ENCODE measurements at places on chromosomes 6 and 20.

- DNase-seq: no peak
These were observed 399.5 kb downstream of the TFAP2B start for GRCh38 chr6:51218181-51218580.

- DNase-seq: no peak
These were observed at the start of gene ATP9A for GRCh38 chr20:51767867-51768758. ATP9A (minus strand) TSS chr20:51768390; CDS start chr20:51768369, 21 bp downstream.

DNA sequence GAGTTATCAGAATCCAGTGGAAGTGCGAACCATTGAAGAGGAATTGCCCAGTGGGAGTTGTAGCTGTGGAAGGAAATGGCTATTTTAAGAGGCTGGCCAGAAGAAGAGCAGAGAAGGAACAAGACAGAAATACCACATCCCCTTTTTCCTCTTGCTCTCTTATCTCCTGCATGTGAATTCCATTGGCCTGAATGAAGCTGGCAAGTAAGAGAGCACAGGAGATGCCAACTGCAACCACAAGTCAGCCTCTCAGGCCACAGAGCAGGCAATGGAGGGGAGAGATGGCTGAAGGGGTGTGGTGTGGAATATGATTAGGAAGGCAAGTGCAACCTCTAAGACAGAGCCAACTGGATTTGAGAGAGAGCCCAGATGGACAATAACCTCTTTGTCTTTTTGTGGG is 362.7 kb upstream of the IMPG1 start:
- DNase-seq: no peak

DNA sequence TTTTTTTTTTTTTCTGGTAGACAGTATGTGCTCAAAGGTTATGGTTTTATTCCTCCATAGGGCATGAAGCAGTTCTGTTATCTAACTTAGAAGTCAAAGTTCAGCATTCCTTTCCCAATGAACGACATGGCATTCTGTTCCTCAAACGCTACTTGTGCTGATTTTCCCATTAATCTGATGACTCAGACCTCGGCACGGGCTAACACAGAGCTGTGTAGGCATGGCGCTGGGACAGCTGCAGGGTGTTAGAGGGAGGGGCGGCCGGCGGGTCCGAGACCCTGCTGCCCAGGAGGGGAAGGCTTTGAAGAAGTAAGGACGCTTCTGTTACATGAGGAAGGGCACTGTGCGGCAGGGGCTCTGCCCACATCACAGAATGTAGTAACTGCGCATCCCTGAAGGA is 93.6 kb upstream of the AGPAT4 start:
- no peak for DNase-seq

DNA sequence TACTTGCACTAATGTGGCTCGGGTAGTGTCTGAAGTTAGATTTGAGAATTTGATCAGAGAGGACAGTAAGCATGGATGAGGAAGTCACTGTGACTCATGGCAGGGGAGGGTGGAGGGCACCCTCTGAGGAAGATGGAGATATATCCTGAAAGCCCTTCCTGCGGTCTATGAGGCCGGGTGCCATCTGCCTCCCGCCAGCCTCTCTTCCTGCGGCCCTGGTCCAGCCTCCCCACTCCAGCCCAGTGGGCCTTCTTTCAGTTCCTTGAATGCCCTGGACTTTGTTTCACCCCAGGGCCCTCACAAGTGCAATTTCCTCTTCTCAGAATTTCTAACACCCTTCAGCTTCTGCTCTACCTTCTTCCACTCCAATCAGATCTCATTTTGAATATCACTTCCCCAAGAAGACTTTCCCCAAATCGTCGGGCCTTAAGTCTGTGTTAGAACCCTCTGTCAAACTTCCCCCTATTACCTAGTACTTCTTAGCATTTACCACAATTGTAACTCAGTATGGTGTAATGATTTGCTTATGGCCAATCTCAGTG is 20.2 kb upstream of the TNFAIP3 start:
- peak; percentile 33 for DNase-seq

DNA sequence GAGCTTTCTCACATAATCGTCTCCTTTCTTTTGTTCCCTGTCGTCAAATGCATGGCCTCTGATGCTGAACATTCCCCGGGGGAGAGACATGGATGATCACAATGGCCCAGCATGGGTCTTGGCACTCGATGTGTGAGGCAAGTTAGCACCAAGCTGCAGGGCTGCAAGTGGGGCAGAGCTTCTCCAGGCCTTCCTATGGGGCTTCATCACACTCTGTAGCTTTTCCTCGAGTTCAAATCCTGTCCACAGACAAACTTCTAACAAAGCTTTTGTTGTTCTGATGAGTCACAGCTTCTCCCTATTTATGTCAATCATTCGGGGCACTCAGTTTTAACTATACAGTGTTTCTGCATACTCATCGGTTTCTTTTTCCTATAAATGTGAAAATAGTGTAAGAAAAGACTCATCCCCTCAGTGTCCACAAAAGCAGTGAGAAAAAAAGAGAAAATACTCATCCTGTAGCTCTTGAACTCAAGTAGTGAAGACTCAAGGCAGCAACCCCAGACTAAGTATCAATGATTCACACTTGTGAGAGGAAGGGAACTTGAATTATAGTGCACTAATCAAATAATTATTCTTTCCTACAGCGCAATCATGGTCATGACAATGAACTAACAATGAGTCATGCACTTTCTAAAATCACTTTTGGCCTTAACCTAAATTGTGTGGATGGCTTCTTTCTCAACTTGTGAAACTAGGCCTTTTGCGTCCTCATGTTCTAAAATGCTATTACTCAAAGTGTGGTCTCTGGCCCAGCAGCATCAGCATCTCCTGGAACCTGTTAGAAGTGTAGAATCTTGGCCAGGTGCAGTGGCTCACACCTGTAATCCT is 68.4 kb upstream of the NOX3 start:
- no peak for DNase-seq

GRCh38 chr6:63140692-63141318 is 70.5 kb upstream of the FKBP1C start:
- no peak for DNase-seq

- DNase-seq: no peak
These were observed 40.4 kb upstream of the ELMO2 start for GRCh38 chr20:46446851-46447250.

DNA sequence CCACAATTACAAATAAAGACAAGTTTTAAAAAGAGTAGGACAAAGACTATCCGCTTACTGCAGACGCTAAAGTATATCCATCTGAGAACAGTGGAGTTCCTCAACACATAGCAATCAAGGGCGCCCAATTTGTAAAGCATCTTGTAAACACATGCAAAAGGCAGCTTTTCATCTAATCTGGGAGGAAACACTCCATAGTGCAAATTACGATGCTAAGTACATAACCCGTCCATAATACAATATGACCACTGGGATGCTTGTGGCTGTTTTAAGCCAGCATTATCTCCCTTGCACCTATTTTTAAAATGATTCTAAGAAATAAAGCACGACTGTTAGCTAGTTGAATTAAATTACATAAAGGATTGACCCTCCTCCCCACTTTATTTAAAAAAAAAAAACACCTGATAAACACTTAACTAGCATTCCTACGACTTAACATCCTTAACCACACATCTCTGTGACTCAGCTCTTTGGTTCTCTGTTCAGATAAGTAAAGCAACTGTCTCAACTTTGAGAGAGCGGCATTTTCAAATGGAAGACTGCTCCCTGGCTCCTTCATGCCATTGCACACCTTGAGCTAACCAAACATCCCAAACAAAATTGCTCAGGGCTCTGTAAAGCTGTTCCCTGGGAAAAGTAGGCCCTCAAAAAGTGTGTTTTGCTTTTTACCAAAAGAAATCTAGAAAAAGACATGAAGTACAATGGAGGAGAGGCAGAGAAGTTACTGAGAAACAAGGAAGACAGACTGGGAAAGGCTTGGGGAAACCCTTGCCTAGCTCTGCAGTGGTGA is 14.2 kb downstream of the SLC22A23 start:
- no peak for DNase-seq

GRCh38 chr6:34460796-34461507 is 4.9 kb upstream of the PACSIN1 start:
- DNase-seq: no peak

DNA sequence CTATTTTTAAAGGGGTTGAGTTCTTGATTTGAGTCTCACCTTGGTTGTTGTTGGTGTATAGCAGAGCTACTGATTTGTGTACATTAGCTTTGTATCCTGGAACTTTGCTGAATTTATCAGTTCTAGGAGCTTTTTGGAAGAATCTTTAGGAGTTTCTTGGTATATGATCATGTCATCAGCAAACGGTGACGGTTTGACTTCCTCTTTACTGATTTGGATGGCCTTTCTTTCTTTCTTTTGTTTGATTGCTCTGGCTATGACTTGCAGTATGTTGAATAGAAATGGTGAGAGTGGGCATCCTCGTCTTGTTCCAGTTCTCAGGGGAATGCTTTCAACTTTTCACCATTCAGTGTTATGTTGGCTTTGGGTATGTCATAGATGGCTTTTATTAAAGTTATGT is 64.0 kb downstream of the CDYL start:
- no peak for DNase-seq

GRCh38 chr20:11053310-11053709 is 379.5 kb upstream of the JAG1 start:
- DNase-seq: no peak

GRCh38 chr6:33271117-33271467 is 584 bp downstream of the VPS52 start:
- no peak for DNase-seq

- DNase-seq: no peak
These were observed 49.6 kb downstream of the DCBLD1 start for GRCh38 chr6:117531809-117532725.

DNA sequence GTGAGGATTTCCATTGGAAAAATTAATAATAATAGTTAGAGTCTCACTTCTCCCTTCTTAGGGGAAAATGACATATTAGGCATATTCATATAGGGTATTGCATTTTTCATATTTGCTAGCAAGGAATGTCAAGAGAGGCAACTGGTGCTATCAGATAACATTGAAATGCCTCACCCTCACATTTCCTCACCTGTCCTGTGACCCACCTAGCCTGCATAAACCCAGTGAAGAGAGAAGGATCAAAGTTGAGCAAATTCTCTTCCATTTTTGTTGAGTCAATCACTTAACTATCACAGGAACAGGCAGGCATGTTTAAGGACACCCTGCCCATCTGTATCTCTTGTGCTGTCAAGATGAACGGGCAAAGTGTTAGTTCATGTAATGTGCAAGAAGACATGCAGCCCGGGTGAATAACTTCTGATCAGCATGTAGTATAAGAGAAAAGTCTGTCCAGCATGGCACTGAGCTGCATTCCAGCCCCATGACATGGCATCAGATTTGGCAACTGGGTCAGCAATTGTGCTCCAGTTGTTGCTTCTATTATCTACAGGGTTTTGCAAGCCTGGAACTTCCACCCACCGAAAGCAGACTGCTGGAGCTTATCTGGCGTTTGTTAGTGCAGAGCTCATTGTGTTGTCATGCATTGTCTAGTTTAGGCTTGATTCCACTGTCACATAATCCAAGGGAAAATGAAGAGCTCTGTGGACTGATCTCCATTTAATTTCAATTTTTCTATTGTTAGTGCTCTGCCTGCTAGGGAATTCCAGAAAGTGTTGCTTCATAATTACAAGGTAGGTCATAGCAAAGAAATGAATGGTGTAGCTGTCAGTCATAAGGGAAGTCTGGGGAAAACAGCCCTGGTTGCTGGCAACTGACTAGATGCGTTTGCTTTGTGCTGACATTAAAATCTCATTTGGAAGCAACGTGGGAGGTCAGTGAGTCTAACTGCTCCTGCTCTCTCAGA is 138.4 kb upstream of the TNFAIP3 start:
- peak; percentile 36 for DNase-seq

GRCh38 chr6:143845033-143845432 is 1.9 kb downstream of the LTV1 start:
- no peak for DNase-seq

GRCh38 chr6:121453191-121453590 is 17.7 kb downstream of the GJA1 start:
- DNase-seq: no peak

GRCh38 chr6:81708113-81708699 is 44.3 kb downstream of the TENT5A start:
- DNase-seq: no peak

DNA sequence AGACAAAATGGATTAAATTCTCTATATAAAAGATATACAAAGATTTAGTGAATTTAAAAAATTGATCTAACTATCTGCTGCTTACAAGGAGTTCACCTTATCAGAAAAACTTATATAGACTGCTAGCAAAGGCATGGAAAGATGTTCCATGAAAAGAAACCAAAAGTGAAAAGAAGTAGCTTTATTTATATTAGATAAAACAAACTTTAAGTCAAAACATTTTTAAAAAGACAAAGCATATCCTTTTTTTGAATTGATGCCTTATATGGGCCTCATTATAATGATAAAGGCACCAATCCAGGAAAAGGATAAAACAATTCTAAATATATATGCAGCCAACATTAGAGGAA is 334.2 kb downstream of the MEI4 start:
- no peak for DNase-seq

- DNase-seq: no peak
These were observed 554.2 kb downstream of the CDH26 start for GRCh38 chr20:60512443-60512842.

- no peak for DNase-seq
These were observed 51.0 kb upstream of the CEP162 start for GRCh38 chr6:84278321-84278998.

- DNase-seq: no peak
These were observed 7.6 kb downstream of the NKAIN4 start for GRCh38 chr20:63246490-63247288.

DNA sequence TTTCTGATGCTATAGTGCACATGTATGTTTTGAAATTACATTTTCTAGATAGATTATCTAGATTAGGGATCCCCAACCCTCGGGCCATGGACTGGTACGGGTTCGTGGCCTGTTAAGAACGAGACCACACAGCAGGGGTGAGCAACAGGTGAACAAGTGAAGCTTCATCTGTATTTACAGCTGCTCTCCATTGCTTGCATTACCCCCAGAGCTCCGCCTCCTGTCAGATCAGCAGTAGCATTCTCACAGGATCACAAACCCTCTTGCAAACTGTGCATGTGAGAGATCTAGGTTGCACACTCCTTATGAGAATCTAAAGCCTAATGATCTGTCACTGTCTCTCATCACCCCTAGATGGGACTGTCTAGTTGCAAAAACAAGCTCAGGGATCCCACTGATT is 10.4 kb downstream of the CEP57L1 start:
- no peak for DNase-seq

DNA sequence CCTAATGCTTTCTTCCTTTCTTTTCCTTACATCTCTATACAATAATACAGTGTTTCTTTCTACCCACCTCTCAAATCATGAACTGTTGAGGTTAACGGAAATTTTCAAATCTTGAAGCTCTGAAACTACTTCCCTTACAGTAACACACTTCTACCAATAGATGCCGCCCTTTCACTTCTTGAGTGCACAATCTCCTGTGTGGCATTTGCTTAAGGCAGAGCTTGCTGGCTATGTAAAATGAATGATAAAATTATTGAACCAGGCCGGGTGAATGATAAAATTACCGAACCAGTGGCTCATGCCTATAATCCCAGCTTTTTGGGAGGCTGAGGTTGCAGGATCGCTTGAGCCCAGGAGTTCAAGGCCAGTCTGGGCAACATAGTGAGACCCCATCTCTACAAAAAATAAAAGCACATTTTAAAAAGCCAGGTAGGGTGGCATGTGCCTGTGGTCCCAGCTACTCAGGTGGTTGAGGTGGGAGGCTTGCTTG is 56.8 kb downstream of the KCNS1 start:
- DNase-seq: peak; percentile 74

- DNase-seq: no peak
These were observed 66.2 kb upstream of the RALGAPA2 start for GRCh38 chr20:20778676-20779075.

- no peak for DNase-seq
These were observed 286.2 kb downstream of the FARS2 start for GRCh38 chr6:5547556-5547955.

GRCh38 chr20:46945465-46945864 is 50.8 kb downstream of the EYA2 start:
- DNase-seq: no peak
